ENCODE measurements at places on chromosomes 1 and 21.
A peak's percentile ranks its signal among the peaks of the same experiment; 100 is the strongest.

DNA sequence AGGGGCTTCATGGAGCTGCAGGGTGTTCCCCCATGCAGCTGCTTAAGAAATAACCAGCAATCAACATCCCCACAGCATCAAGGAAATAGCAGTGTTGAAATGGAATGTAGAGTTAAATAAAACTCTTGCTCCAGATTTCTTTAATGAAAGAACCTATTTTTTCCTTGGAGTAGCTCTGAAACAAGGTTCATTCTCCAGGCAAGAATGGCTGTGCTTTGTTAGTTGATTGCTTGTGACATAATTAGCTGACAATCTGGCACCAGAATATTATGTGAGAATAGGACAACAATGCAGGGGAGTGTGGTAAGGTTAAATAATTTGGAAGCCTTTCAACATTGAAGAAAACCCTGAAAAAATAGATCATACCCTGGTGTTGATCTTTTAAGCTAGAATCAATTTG, 254.2 kb upstream of the RRP15 start:
- no peak for DNase-seq

GRCh38 chr1:184664042-184664660, 90.5 kb downstream of the EDEM3 start:
- peak; percentile 8 for DNase-seq

DNA sequence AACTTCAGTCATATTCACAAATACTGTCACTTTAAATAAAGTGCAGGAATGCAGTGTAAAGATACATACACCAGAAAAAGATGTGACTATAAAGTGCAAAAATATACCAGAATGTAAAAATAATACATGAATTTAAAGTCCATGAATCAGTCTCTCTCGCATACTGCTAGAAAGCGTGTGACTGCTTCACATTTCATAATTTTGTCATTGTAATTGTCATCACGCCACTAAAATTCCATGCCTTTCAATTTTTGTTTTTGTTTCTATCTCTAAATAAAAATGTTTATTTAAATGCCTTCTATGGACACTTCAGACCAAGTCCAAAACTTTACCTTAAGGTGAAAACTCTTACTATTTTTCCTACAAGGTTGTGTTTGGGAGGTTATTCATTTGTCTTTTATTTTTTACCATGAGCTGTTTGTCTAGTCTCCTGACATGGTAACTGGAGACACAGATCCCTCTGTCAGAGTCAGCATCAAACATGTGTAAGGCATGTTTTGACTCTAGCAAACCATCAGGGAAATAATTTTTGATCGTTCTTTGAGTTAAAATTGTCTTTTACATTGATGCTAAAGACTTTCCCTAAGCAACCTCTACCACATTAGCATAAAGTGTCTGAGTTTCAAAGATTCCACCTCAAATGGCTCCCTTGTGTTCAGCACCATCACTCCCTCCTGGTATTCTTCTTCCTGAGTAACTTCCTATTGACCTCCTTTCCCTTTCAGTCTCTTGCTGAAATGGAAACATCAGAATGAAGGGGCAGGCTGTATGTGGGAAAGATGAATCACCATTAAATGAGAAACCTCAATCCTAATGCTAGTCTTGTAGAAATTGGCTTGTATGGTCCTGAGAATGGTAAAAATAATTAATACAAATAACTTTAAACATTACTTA, 14.0 kb upstream of the AIM2 start:
- no peak for DNase-seq

DNA sequence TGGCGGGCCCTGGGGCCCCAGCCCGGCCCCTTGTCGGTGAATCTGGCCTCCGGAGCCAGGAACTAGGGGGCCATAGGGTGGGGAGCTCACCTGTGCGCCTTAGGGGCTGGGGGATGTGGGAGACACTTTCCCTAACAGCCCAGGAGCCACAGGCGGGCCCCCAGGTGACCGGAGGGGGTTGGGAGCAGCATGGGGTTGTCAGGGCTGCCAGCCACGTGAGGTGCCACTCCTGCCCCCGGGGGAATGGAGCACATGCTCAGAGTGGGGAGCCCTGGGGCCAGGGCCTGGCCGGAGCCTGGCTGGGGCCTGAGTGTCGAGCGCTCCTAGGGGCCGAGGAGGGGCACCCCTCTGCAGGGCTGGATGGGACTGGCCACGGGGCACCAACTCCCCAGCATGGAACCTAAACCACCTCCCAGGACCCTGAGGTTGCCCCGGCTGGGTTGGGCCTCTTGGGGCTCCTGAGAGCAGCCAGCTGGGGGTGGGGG, 19.9 kb downstream of the PRXL2B start:
- DNase-seq = no peak

GRCh38 chr21:42151148-42151947, 67.6 kb upstream of the ABCG1 start:
- no peak for DNase-seq

DNA sequence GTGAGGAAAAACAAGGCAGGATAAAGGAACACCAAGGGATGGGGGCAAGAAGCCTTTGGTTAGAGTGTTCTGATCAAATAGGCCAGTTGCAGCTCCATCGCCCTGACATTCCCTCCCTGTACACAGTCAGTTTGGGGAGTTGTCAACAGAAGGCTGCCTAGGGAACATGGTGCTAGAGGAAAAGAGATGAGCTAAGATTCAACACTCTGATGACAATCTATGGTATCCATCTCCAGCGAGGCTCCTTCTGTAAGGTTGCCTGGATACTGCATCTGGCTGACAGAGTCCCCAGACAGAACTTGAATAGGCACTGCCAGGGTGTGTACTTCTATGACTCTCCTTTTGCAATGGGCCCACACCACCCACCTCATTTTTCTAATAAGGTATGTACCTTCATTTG, 11.2 kb upstream of the SLAMF9 start:
- no peak for DNase-seq

DNA sequence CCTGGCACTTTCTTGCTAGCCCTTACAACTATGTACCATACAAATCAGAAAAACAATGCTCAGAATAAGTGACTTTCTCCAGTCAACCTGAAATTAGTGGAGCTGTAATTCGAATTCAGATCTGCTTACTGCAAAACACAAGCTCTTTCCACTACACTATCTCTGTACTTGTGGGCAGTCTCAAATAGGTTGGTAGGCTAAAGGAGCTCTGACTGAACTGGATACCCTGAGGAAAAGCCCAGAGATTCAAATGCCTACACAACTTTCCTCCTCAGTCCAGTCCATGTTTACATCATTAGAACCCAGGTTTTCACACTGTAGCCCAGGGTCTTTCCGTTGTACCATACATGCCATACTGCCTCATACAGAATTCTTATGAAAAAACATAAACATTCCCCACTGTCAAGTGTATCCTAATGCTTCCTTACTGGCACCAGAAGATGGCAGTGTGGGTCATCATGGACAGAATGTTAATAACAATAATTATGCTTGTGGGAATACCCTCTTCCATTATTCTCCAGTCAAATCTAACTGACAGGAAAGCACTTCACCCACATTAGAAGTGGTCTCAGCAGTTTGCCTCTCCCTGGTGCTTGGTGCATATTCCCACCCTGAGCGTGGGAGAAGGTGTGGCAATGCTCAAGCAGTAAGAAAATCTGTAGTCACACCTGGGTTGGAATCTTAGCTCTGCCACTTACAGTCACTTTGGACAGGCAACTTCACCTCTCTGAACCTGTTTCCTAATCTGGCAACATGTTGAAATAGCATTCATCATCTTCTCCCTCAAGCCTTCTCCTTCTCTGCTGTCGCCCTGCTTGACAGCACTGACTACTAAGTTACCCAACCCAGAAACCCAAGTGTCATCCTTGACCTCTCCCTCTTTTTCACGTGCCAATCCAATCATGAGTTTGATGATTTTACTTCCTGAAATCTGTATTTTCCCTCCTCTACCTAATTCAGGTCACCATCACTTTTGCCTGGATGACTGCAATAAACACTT, 14.4 kb upstream of the ZFYVE9 start:
- no peak for DNase-seq
